NCI-H460 (cell line): ENCODE measurements at places on chromosomes 2 and 18.

- DNase-seq: no peak
Measured at GRCh38 chr2:44777537-44777936, 164.0 kb upstream of the SIX3 start.

DNA sequence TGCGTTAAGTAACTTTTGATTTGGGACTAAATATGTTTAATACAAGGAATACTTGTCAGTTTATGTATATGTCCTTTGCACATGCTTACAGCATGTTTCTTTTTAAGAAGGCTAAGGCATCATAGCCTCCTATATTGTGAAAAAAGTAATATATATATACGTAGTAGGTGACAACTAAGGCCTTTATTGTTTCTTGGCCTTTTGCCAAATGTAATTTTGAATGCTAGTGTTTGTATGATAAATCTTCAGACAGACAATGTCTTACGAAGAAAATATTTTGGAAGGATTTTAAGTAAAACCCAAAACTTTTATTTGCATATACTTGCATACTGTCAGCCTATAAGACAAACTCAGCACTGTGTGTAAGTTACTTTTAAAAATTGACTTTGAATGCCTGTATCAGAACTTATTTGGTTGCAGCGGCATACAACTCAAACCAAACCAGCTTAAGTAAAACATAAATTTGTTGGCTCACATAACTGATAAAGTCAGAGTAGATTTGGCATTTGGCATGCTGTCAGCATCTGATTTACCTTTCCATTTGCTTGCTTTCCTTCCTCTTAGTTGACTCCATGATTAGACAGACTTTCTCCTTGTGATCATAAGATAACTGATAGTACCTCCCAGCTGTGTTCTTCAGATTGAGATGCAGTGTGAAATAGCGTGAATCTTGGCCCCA, 24.4 kb downstream of the UBE2E3 start:
- no peak for DNase-seq

GRCh38 chr2:62443886-62444285, 62.1 kb downstream of the TMEM17 start:
- no peak for DNase-seq

DNA sequence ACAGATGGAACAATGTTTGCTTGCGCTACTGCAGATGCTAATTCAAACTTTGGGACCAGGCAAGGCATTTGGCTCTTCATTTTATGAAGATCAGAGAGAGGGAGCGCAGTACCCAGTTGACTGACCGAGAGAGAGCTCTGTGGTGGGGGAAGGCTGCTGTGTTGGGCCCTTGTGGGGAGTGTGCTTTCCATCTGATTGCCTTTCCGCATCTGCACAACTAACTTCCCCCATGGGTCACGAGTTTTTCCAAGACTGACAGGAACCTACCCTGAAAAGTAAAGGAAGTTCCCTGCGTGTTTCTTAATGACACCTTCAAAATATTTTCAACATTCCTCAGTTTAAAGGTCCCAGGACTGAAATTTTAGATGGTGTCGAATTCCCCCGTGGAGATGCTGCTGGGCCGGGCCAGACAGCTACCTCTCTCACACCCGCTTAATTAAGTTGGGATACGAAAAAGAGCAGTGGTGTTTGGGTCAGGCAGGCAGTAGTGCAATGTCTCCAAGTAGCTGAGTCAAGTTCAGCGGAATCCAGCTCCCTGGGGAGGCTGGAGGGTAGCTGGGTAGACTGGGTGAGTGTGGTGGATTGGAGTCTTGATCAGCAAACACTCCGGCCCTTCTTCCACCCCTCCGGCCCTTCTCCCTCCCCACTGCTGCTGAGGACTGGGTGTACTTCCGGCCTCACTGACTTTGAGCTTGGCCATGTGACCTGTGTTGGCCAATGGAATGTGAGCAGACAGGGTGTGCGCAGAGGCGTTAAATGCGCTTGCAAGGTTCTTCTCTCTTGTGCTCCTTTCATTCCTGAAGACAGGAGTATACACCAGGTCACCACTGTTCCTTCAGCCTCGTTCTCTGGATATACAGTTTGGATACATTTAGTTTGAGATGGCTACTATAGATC, 2.3 kb upstream of the ARHGAP25 start:
- DNase-seq: no peak

DNA sequence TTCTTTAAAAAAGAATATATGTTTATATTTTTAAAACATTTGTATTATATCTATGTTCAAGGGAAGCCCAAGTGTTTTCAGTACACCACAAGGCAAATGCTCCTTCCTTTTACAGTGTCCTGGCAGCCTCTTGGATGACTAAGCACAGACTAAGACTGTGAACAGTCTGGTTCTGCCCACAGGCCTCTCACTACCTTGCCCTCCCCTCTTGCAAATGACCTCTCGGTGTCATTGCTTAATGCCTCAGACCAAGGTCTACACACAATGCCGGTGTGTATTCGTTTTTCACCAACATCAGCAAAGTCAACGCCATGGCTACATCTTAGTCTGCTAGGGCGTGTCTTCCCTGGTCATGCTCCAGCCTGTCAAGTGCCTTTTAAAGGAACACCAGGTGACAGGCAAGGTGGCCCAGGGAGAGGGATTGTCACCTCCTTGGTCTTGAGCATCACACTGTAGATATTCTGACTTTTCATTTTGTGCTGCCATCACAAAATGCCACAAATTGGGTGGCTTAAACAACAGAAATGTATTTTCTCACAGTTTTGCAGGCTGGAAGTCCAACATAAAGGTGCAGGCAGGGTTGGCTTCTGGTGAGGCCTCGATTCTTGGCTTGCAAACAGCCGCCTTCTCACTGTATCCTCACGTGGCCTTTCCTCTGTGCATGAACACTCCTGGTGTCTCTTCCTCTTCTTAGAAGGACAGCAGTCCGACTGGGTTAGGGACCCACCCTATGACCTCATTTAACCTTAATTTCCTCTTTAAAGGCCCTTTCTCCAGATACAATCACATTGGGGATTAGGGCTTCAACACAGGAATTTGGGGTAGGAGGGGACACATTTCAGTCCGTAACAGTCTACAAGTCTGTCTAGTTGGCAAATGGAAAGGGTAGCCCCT, 266.5 kb downstream of the KLHL29 start:
- no peak for DNase-seq

DNA sequence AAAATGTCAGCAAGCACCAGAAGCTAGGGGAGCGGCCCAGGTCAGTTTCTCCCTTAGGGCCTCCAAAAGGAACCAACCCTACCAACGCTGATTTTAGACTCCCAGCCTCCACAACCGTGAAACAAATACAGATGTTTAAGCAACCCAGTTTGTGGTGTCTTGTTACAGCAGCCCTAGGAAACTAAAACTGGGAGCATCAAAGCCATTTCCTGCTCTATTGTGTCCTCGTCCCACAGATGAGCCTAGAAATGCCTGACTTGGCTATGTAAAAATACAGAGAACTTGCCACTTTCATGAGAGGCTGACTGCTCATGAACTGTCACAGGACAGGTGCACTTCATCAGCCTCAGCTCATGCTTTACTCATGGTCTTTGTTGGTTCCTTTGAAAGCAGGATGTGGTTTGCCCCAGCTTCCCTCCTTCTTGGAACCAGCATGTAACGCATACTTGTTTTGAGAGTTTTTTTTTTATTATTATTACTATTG, 97.6 kb upstream of the SLC39A10 start:
- no peak for DNase-seq

- no peak for DNase-seq
Measured at GRCh38 chr2:26016012-26016705, 17.7 kb upstream of the RAB10 start.

- DNase-seq: no peak
Measured at GRCh38 chr2:232504438-232504837, 15.8 kb upstream of the PRSS56 start.

DNA sequence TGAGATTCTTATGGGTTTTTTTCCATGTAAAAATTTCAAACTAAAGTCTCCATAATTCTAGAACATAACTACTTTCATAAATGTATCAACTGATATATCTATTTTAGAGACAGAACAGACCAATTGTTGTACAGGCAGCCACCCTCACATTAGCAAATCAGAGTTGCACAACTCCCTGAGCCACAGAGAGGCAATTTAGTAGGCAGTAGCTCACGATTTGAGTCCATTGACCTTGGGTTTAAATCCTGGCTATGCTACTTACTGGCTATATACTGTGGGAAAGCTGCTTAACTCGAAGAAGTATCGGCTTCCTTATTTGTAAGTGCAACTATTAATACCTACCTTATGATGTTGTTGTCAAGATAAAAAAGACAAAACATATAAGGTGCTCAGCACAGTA, 16.2 kb downstream of the MTIF2 start:
- DNase-seq: no peak

- no peak for DNase-seq
Measured at GRCh38 chr2:85340034-85340892, 12.5 kb upstream of the TGOLN2 start.

- no peak for DNase-seq
Measured at GRCh38 chr2:151971301-151972051, 127.4 kb downstream of the CACNB4 start.

GRCh38 chr2:38105922-38106321, 30.0 kb upstream of the CYP1B1 start:
- DNase-seq: no peak

DNA sequence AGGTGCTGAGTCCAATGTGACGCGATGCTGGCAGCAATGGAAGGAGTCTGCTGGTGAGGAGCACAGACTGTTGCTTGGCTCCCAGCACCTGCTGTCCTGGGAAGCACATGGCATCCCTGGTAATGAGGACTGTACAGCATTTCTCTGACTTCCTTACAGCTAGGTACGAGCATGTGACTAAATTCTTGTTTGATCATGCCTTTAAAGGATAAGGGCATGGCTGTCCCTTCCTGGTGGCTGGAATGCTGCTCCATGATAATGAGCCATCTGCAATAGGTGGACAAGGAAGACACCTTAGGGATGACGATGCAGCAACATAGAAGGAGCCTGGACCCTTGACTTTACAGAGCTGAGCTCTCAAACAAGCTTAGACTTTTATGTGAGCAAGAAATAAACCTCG, 278.0 kb upstream of the SPRED2 start:
- DNase-seq: no peak

DNA sequence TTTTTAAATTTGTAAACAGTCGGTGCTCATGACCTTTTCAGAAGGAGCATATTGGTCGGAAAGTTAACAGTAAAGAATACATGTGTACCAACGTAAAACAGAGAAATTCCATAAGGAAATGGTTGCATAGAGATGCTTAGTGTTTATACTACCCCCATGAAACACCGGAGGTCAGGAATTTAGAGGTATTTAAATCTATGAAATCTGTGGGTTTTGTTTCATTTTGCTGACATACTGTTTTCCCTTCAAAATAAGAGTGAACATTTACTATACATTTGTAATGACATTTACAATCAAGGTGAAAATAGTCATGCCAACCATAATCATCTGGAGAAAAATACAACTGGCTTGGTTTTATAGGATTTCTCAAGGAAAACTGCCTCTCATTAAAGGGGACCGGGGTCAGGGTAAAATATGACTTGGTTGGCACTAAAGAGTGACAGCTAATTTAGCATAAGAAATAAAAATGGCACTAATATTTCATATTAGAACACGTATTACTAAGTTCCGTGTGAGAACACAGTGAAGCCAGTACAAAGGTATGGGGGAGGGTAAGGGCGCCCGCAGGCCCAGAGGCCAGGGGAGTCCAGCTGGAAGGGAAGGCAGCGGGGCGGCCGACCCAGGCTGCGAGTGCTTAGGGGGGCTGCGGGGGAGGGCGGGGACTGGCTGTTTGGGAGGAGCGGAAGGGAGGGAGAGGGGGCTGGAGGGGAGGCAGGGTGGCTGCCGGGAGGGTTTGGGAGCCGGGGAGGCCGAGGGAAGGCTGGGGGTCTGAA, 1.1 kb upstream of the RNU4ATAC start:
- no peak for DNase-seq

DNA sequence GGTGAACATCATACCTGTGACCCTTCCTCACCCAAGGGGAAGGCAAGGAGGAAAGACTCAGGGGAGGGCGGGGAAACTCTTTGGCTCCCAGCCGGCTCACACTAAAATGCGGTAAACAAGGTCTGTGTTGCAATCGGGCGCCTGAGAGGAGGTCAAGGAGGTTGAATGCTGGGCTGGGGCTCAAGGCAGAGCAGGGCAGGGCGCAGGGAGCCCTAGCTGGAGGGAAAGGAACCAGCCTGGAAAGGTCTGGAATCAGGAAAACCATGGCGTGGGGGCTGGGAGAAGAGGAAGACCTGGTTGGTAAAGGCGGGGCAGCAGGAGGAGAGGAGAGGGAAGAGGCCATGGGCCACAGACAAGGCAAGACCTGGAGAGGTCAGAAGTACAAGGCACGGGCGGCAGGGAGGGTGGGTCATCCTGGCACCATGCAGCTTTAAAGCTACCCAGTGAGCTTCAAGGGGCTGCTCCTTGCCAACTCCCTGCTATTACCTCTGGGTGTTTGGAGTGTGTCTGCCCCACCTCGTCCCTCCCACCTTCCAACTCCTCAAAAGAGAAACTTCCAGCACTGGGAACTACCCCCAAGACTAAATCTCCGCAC, 4.8 kb upstream of the TMEM37 start:
- no peak for DNase-seq

GRCh38 chr2:36486521-36487044, 111.4 kb downstream of the FEZ2 start:
- peak; percentile 69 for DNase-seq

DNA sequence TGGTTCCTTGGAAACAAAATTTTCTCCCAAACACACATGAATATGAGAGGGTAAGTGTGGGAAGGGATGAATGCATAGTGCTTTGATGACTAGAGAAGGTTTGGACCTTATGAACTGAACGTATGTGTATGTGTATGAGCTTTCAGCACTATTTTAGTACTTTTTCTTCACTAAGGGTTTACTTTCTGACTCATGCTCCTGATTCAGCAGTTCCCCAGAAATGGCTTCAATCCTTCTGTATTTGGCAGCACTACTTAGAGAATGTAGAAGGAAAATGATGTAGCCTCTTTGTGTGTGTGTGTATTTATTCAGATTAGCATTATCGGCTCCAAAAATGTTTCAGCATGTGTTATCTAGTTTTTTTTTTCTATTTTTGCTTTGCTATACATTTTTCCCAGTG, 22.2 kb downstream of the KCNJ3 start:
- DNase-seq: no peak

- no peak for DNase-seq
Measured at GRCh38 chr2:195521589-195521988, 135.4 kb upstream of the SLC39A10 start.

- DNase-seq: no peak
Measured at GRCh38 chr18:27763341-27763740, 413.6 kb downstream of the CDH2 start.

DNA sequence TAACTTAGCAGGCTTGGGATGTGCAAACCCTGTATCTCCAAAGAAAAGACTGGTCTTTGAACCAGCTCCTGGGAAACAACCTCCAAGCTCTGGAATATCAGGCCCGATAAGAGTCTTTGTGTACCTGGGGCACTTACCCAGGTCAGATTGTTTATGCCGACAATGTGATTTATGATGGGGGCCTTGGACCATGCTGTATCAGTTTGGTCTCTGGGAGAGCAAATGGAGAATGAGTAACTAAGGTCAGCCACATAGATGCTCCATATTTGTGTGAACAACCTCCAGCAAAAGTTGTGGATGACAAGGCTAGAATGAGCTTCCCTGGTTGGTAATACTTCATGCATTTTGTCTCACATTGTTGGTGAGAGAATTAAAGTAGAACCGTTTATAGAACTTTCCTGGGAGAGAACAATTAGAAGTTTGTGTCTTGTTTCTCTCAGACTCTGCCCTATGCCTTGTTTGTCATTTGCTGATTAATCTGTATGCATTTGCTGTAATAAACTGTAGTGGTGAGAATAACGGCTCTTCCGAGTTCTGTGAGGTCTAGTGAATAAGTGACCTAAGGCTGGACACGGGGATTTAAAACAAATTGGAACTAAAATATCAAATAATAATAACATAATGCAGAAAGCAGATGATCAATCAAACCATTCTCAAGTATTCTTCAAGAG, 259.1 kb downstream of the XIRP2 start:
- no peak for DNase-seq
